ENCODE measurements at places on chromosomes 1 and 21.
A peak's percentile ranks its signal among the peaks of the same experiment; 100 is the strongest.

- H3K27ac ChIP-seq, result no peak overlapping the region
- H3K4me3 ChIP-seq, result no peak overlapping the region
- H3K4me1 ChIP-seq, result peaks cover 48% of the 10 kb centered on the region
Measured at GRCh38 chr1:208254376-208254775, 10.2 kb upstream of the PLXNA2 start.

GRCh38 chr1:109640285-109640865, 15.5 kb upstream of the GSTM4 start:
- H3K27me3 ChIP-seq, result no peaks in the 10 kb centered on the region
- no peak overlapping the region for H3K4me3 ChIP-seq
- peak; percentile 61 for DNase-seq
- H3K36me3 ChIP-seq, result no peaks in the 10 kb centered on the region
- no peak overlapping the region for H3K27ac ChIP-seq

GRCh38 chr1:29415156-29415830, 179.0 kb downstream of the PTPRU start:
- no peaks in the 10 kb centered on the region for H3K36me3 ChIP-seq
- peaks cover 35% of the 10 kb centered on the region for H3K27me3 ChIP-seq
- H3K4me3 ChIP-seq, result no peak overlapping the region

DNA sequence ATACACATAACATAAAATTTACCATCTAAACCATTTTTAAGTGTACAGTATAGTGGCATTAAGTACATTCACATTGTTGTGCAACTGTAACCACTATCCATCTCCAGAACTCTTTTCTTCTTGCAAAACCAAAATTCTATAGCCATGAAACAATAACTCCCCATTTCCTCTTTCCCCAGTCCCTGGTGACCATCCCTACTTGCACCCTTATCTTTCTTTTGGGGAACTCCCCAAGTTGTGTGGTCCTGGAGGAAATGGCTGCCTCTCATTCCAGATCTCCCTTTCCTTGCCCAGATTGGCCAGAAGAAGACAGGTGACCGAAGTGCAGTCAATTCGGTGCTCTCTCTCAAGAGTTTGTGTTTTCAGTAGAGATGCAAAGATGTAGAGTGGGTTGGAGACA, 389.6 kb upstream of the C1orf87 start:
- no peaks in the 10 kb centered on the region for H3K36me3 ChIP-seq
- H3K4me3 ChIP-seq, result no peak overlapping the region
- H3K27ac ChIP-seq, result no peak overlapping the region
- DNase-seq, result no peak

DNA sequence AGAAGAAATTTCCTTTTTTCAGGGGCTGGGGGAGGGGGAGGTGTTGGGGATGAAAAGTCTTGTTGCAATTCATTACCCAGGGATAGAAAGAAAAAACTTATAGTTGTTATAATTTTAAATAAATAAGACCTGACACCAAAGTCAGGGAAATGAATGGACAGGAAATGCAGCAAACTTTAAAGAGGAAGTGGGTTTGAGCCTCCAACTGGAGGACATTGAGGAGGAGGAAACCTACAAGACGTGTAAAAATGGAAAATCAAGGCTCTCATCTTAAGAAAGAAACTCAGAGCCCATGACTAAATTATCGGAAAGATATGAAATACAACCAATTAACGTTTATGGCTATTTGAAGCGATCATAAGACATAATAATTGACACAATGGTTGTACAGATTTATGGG, 54.4 kb downstream of the NIBAN1 start:
- H3K27me3 ChIP-seq, result no peaks in the 10 kb centered on the region
- H3K4me3 ChIP-seq, result no peak overlapping the region
- no peaks in the 10 kb centered on the region for H3K4me1 ChIP-seq
- H3K27ac ChIP-seq, result no peak overlapping the region
- DNase-seq, result no peak

- H3K27ac ChIP-seq, result no peak overlapping the region
- H3K4me1 ChIP-seq, result peaks cover 4% of the 10 kb centered on the region
- peaks cover 41% of the 10 kb centered on the region for H3K36me3 ChIP-seq
- DNase-seq, result no peak
- no peak overlapping the region for H3K4me3 ChIP-seq
Measured at GRCh38 chr1:156226116-156226538, 13.3 kb downstream of the PMF1 start.

DNA sequence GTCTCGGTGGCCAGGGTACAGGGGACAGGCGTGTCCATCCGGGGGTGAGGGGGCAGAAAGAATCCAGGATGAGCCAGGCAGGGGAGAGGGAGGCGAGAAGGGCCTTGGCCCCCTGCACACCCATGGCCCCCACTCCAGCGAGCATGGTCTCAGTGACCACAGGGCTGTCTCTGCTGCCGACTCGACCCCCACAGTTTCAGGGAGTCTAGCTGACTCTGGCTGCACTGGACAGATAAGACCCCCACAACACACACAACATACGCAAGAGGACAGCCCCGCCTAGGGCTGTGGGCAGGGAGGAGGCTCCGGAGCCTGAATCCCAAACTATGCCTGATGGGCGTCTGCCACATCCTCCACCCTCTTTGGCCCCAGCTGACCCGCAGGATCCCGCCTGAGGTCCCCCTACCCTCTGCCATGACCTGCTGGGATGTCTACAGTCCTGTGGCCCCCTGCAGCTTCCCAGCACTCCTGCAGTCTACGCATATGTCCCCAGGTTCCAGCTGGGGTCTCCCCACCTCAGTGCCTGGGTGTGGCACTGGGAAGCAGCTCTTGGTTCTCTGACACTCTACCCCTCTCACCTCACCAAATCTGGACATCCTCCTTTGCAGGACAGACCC, 22.0 kb downstream of the WNT9A start:
- no peak overlapping the region for H3K27ac ChIP-seq
- H3K27me3 ChIP-seq, result no peaks in the 10 kb centered on the region
- H3K4me3 ChIP-seq, result no peak overlapping the region
- peaks cover 14% of the 10 kb centered on the region for H3K4me1 ChIP-seq
- no peaks in the 10 kb centered on the region for H3K36me3 ChIP-seq

GRCh38 chr1:80566123-80566522, 1234.6 kb upstream of the ADGRL2 start:
- H3K4me1 ChIP-seq, result no peaks in the 10 kb centered on the region
- no peak overlapping the region for H3K4me3 ChIP-seq
- H3K27ac ChIP-seq, result no peak overlapping the region
- no peaks in the 10 kb centered on the region for H3K36me3 ChIP-seq

GRCh38 chr1:43962324-43962723, 7.5 kb upstream of the DPH2 start:
- H3K27me3 ChIP-seq, result no peaks in the 10 kb centered on the region
- H3K27ac ChIP-seq, result no peak overlapping the region
- H3K4me3 ChIP-seq, result no peak overlapping the region
- no peak for DNase-seq

DNA sequence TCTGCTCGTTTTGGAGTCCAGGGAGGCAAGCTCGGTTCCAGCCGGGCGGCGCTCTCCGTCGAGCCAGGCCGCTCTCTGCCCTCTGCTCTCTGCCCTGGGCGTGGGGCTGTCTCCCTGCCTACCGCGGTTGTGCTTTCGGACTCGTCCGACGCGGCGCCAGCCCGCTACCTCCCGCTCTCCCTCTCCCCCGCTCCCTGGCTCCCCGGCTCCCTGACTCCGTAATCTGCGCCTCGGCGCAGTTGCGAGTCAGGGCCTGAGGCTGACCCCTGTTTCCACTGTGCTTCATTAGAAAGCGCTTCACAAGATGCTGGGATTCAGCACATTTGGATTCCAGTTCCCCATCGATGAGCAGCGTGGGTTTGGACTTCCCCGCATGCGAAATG, 2.2 kb downstream of the SOX13 start:
- peaks cover 47% of the 10 kb centered on the region for H3K4me1 ChIP-seq
- H3K36me3 ChIP-seq, result no peaks in the 10 kb centered on the region
- peak overlapping the region; percentile 98 for H3K4me3 ChIP-seq
- H3K27me3 ChIP-seq, result no peaks in the 10 kb centered on the region
- no peak for DNase-seq

DNA sequence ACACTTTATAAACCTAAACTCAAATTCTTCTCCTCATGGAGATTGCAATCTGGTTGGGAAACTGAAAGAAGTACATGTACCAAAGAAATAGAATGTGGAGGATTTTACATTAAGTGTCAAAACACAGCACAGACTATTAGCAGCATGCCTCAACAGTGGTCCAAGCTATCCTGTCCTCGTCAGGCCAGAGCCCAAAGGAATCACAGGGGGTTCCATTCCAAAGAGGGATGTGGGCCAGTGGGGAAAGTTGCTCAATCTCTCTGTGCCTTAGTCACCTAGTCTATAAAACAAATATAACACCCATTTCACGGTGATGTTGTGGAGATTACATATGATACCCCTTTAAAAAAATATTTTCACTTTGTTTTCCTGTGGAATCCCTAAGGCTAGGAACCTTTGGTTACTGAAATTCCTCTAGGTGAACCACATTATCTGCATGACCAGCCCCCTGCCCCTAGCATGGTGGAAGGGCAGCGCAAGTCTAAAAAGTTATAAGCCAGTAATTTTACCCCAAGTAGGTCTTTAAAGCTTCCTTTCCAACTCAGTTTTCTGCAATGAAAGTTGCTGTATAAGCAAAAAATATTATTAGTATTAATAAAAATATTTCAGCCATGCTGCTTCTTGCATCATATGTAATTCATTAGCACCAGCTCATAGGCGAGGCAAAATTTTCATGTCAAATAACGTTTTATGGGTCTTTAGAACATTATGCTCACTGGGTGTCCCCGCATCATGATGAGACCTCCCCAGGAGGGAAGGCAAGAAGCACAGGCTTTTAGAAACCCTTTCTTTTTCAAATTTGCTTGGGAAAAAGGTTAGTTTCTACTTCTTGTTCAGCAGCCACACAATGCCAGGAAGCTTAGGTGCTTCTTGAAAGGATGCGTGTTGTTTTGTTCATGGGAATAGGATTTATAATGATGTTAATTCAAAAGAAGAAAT, 548.8 kb upstream of the PKN2 start:
- no peaks in the 10 kb centered on the region for H3K36me3 ChIP-seq
- H3K4me3 ChIP-seq, result no peak overlapping the region
- no peaks in the 10 kb centered on the region for H3K4me1 ChIP-seq
- DNase-seq, result no peak
